ENCODE measurements at places on chromosomes 7 and 10.

DNA sequence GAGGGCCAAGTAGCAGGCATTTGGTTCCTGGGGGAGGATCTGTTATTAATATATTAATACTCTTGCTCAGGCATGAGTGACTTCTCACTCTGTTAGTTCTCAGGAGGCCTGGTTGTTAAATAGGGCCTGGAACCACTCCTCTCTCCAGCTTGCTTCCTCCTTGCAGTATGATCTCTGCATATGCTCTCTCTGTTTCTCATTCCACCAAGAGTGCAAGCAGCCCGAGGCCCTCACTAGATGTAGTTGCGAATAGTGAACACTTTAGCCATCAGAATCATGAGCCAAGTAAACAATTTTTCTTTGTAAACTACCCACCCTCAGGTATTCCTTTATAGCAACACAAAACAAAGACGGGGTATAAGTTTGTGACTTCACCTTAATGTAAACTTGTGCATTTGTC, 784.3 kb downstream of the DNAJB9 start:
- no peak for DNase-seq

DNA sequence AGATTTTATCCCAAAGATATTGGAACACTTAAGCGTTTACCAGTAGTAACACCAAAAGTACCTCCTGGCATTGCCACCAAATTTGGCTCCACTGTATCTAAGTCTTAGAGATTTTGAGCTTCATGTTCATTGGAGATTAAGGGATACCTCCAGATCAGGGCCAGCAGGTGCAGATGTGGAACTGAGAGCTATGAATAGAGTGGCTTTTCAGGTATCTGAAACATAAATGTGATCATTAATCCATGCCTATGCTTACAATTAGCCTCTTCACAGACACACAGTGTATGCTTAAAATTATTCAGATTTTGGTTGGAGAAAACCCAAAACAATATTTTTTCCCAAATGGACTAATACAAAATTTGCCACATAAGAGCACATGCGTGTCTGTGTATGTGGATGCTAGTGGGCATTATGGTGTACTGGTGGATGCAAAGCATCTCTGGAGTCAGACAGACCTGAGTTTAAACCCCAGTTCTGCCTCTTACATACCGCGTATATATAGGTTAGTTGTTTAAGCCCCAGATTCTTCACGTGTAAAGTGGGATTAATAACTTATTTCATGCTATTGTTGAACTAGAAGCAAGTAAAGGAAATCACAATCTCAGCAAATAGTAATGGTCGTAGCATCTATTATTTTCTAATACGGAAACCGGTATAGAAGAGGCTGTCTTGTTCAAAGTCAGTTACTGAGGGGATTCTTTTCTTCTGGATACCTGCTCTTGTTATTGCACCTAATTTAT, 6.8 kb upstream of the LRRC4 start:
- DNase-seq, result no peak

DNA sequence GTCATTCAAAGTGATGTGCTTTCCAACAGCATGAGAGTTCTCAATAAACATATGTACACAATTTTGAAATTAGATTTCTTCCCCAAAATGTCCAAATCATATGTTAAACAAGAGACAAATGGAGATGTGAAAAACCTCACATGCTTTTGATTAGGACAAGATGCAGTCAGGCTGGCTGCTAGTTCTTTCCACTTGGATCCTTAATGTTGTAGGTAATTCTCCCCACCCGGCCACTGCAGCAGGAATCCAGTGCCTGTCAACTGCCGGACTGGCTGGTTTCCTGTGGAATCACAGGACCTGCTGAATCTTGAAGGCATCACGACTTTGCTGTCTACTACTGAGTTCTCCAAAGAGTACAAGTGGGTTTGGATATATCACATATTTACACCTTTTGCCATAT, 138.6 kb upstream of the AKR1E2 start:
- no peak for DNase-seq

GRCh38 chr10:76278811-76279460, 847.5 kb downstream of the LRMDA start:
- DNase-seq, result no peak

DNA sequence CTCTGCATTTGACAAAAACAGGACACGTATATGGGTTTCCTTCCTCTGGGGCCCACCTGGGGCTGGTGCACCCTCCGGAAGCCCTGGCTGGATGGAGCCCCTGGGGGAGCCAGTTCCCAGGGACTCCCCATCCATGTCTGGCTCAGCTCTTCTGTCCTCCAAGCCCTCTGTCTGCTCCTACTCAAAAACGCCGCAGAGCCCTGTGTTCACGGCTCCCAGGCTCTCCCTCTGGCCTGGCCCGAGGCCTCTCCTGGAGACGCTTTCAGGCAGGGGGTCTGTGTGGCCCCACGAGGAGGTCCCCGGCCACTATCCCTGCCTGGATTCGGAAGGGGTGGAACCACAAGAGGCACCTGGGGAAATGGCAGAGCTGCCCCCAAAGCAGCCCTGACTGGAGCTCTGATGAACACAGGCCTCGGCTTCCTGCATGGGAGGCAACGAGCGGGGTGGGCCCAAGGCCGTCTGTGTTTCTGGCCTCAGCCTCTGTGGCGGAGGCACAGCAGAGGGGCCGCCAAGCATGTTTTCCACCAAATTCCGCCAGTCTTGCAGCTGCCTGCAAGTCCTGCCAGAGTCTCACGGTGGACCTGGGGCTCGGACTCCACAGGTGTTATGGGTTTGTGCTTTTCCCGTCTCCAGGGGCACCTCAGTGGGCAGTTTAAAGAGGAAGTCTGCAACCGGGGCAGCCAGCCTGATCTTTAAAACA, 22.6 kb upstream of the INPP5A start:
- no peak for DNase-seq

DNA sequence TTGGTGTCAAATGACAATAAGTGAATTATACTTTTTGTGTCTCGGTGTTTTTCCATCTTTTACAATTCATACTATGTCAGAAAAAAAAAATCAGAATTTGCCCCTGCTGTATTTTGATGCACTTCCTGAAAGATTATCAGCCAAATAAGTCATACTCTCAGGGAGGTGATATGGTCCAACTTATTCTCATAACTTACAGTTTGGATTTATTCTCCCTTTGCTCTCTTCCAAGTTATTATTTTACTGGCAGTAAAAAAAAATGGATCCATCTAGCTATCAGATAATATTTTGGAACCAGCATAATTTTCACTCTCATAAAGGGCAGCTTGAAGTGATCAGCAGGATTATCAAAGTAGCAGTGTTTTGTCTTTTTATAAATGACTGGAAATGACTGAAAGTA, 337.1 kb downstream of the BMPER start:
- no peak for DNase-seq

DNA sequence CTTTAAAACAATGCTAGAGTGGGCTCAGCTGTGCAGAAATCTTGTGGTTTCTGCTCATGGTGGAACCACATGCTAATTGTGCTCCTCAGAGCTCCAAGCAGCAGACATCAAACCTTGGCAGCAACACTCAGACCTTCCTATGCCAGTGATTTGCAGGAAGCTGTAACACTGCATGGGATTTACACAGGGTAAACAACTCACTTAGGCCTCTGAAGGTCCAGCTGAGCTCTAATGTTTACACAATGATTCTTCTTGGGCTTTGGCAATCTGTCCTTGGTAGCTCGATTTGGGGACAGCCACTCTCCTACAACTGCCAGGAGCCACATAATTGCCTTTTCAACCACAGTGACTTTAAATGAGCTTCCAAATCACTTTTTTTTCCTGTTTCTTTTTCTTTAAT, 97.7 kb upstream of the PDLIM1 start:
- no peak for DNase-seq

GRCh38 chr7:96527133-96527827, 182.4 kb downstream of the SEM1 start:
- no peak for DNase-seq

DNA sequence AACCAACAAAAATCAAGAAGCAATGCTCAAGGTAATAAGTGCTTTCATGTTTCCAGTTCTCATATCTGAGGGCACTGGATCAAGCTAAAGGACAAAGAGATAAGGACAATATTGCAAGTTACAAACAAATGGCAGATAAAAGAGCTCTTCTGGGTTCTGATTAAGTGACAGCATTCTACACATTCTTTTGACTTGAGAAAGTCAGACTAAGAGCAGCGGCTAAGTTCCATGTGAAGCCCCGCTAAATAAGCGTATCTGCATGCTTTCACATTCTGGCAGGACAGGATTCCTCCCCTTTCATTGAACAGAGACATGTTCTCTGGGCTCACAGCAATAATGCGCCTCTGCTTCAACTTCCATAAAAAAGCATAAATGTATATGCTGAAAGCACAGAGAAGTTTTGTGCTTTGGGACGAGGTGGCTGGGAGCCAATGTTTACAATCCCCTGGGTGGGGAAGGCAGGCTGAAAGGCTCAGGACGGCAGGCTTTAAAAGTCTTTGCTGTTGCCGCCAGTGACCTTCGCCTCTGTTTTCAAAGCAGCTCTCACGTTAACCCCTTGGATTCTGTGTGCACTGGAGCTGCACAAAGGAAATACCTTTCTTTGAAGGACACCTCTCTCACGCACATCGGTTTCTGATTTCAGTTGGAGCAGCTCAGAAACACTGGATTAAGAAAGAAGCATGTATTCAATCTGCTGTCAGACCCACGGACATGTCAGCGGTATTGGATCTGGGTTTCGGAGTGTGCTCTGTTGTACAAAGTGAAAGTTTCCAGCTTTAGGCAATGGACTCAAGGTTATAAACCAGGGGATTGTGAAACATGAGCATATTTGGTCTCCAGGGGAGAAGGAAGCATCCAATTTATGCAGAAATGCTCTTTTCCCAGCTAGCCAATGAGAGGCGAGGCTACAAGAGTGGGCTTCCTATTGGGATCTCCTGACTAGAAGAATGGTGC, 105.4 kb upstream of the FAM133B start:
- peak; percentile 72 for DNase-seq

Data from epithelial cell of proximal tubule (primary cell).